ENCODE measurements at places on chromosomes 2 and 18. TPM values are rescaled to one million over a fixed set of nuclear protein-coding genes. Genes with fewer than 3 reads are reported as not detected.

RAB31 gene
- polyA plus RNA-seq, result 27.3 TPM

SPDYA gene
- polyA plus RNA-seq, result 1.0 TPM

PAX3 gene
- polyA plus RNA-seq, result not detected

KCNG2 gene
- 0.11 TPM for polyA plus RNA-seq

NEB gene
- polyA plus RNA-seq, result 8.1 TPM

GFPT1 gene
- 31.8 TPM for polyA plus RNA-seq

ASPRV1 gene
- polyA plus RNA-seq, result 4.2 TPM

SPATA3 gene
- polyA plus RNA-seq, result not detected

LINC00305 gene
- polyA plus RNA-seq, result 4.3 TPM

TRIM43 gene
- polyA plus RNA-seq, result 0.47 TPM

SLC19A3 gene
- 10.3 TPM for polyA plus RNA-seq

DUSP19 gene
- polyA plus RNA-seq, result 3.9 TPM

TTN gene
- polyA plus RNA-seq, result 0.72 TPM

RTP5 gene
- 0.09 TPM for polyA plus RNA-seq

TUBA3E gene
- 0.26 TPM for polyA plus RNA-seq

CD8A gene
- polyA plus RNA-seq, result 0.27 TPM

AQP12A gene
- polyA plus RNA-seq, result not detected

NT5DC4 gene
- polyA plus RNA-seq, result 0.14 TPM

PLGLB1 gene
- polyA plus RNA-seq, result 15.4 TPM

SERPINB13 gene
- polyA plus RNA-seq, result not detected

PDE1A gene
- polyA plus RNA-seq, result 24.5 TPM

ADD2 gene
- 5.9 TPM for polyA plus RNA-seq

CHST9 gene
- 3.9 TPM for polyA plus RNA-seq

SNORC gene
- polyA plus RNA-seq, result 0.92 TPM

SFTPB gene
- 0.09 TPM for polyA plus RNA-seq

GRB14 gene
- polyA plus RNA-seq, result 48.6 TPM

CNGA3 gene
- polyA plus RNA-seq, result not detected

ABCB11 gene
- polyA plus RNA-seq, result 0.07 TPM

ZRANB3 gene
- 8.3 TPM for polyA plus RNA-seq

UGT1A3 gene
- polyA plus RNA-seq, result not detected

CERKL gene
- 14.9 TPM for polyA plus RNA-seq

ITSN2 gene
- polyA plus RNA-seq, result 32.5 TPM

C2orf76 gene
- polyA plus RNA-seq, result 26.5 TPM

DLGAP1 gene
- 5.3 TPM for polyA plus RNA-seq

TEKT4 gene
- polyA plus RNA-seq, result 0.16 TPM

BBS5 gene
- polyA plus RNA-seq, result 18.3 TPM

Data from left renal cortex interstitium (tissue), 4 donors.